ENCODE measurements at places on chromosomes 1 and 21.

GRCh38 chr1:90841473-90841872 is 124.4 kb upstream of the BARHL2 start:
- no peak for DNase-seq

- no peak for DNase-seq
Observed at GRCh38 chr1:64147045-64147724, 56.2 kb upstream of the UBE2U start.

DNA sequence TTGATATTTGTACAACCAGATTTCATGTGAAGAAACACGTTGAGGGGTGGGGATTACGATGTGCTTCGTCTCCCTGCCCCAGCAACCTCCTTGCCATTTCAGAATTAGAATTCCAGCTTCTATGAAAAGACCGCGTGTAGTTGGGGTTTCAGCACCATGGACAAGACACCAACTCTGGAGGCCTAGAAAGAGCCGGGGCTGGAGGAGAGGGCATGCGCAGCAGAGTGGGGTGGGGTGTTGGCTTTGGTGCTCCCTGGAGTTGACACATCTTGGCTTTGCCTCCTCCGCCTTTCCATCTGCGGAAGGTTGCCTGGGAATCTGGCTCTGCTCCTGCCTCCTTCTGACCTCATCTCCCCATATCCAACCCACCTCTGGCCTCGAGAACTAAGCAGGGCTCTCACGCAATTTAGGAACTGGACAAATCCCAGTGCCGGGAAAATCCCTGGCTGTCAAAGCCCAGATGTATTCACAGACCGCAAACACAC is 11.8 kb downstream of the HTR6 start:
- DNase-seq: peak; percentile 30

GRCh38 chr1:42753070-42753469 is 13.0 kb upstream of the CLDN19 start:
- DNase-seq: no peak

- no peak for DNase-seq
Observed at GRCh38 chr1:227797144-227797543, 18.3 kb upstream of the PRSS38 start.

GRCh38 chr21:42207426-42207825 is 11.5 kb upstream of the ABCG1 start:
- DNase-seq: no peak
